Fibroblast of upper back skin (primary cell): ENCODE measurements at places on chromosomes 4 and X.

DNA sequence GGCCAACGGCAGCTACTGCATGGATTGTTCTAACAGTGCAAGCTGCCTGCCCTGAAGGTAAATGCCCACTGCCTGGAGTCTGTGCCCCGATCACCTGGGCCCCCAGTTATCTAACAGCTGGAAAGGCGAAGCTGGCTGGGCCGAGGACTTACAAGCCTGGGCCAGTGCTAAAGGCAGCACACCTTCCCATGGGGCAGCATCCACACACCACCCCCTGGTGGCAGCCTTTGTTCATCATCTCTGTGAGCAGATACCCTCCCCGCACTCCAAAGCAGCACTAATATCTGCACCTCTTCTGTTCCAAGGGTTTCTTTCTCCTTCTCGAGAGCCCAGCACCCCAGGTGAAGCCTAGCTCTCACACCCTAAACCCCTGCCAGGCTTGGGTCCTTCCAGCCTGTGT, 7.6 kb downstream of the SLC2A9 start:
- DNase-seq = no peak

DNA sequence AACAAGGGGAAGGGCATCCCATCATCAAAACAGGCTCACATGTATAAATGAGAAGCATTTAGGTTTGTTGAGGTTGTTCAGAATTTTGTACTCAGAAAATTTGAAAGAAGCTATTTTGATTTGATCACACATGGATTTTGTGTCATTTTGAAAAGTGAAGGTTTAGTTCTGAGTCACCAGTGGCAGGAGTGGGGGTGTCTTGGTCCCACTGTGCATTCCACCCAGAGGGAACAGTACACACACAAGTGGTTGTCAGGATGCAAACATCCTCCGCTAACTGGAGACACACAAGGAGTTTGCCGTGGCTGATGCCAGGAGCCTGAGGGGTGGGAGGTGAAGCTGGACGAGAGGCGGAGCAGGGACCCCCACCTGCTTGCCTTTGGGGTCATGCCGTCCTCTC, 198.2 kb upstream of the PSAPL1 start:
- no peak for DNase-seq

GRCh38 chr4:40099010-40099409, 42.4 kb downstream of the N4BP2 start:
- no peak for DNase-seq

DNA sequence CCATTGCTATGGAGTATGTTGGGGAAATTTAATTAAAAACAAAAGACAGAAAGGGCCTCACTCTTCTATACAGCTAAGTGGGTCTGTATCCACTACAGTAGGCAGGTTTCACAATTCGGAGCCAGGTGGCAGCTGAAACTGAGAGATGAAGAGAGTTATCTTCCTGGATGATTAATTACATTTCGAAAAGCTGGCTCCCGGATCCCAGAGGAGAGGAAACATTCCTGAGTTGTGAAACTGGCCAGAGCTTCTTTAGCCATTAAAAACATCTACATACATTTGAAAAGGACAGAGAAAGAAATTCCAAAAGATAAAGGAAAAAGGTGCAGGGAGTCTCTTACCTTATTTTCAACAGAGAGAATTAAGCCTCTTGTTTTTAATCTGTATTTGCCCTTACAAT, 15.5 kb upstream of the PDZD4 start:
- DNase-seq = peak; percentile 2

DNA sequence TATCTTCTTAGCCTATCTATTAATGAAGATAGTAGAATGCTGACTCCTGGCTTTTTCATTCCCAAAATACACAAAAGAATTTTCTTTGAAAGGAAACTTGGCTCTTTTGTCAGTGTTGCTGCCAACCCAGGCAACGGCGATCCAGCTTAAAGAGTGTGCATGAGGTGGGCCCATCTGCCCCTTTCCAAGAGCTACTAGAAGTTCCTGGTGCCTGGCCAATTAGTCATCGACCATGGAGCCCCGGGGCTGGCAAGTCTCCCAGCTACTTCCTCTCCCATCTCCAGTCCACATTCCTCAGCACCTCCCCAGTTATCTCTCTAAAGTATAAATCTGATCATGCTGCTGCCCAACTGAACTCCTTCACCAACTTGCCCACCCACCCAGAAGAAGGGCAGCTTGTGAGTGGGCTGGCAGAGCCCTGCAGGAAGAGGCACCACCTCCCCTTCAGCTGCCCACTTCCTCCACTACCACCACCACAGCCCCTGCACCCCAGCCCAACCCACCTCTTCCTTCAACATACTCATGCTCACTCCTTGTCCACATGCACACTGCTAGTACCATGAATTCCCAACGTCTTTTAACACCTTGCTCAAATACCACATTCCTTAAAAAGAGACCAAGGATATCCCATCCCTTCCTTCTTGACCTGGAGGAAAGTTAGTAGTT, 158.2 kb upstream of the MAP3K15 start:
- DNase-seq = peak; percentile 97

- no peak for DNase-seq
Measured at GRCh38 chr4:40363945-40364344, 28.8 kb downstream of the CHRNA9 start.

DNA sequence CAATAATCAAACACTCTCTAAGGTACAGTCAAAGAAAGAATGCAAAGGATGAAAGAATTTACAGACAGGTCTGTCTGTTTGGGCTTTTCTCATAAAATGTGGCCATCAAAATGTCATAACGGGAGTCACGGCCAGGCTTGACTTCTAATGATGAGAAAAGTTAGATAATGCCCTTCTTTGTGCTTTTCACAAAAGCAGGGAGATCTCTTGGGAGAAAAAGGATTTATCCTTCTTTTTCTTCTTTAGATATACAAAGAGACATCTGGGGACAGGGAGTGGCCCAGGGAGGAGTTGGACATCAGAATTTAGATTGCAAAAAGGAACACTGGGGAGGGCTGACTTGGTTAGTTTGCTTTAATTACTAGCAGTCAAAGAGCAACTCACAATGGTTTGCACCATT, 93.1 kb downstream of the SLC39A8 start:
- no peak for DNase-seq

GRCh38 chr4:95077864-95078263, 320.1 kb downstream of the BMPR1B start:
- DNase-seq = peak; percentile 36

DNA sequence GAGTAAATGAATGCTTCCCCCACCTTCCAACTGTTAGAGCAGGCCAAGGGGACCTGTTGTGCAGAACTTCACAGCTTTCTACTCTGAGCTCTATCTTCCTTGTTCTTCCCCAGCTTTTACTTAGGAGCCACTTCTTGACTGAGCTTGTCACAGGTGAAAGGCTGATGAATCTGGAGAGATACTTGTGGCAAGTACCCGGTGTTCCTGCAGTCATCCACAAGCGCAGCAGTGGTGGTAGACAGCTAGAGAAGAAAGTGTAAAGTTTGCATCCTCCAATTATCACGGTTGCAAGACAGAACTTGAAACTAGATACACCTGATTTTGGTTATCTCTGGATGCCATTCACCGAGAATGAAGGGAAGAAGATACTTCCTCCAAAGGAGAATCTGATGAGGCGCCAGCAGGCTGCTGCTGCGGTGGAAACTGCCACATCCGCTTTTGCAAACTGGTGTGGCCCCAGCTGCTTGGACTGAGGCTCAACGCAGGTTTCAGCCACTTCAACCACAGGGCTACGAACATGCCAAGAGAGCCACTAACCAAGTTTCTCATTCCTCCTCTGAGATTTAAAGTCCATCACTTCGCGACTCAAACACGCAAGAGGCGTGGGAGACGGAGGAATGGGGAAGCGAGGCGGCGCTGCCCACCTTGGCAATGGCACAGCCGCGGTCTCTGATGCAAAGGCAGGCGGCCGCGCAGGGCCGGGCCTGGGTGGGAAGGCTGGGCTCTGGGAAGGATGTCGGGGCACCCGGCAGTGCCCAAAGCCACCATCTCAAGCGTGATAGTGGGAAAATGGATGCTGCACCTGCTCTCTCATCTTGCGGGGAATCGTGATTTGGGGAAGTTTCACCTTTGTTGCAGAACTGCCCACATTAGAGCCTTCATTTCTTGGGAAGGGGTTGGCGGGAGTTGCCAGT, 1.3 kb upstream of the FHIP1A start:
- DNase-seq = no peak

GRCh38 chrX:82127228-82128123, 925.6 kb downstream of the SH3BGRL start:
- DNase-seq = no peak

- no peak for DNase-seq
Measured at GRCh38 chr4:98482503-98482846, 175.9 kb downstream of the TSPAN5 start.

- DNase-seq = peak; percentile 47
Measured at GRCh38 chrX:102712981-102713625, 855 bp downstream of the GPRASP2 start.

- peak; percentile 7 for DNase-seq
Measured at GRCh38 chr4:40953283-40954087, 203.7 kb downstream of the NSUN7 start.

GRCh38 chr4:98613453-98614075, 44.8 kb downstream of the TSPAN5 start:
- DNase-seq = no peak

GRCh38 chr4:8171266-8171665, 12.7 kb upstream of the ABLIM2 start:
- no peak for DNase-seq

DNA sequence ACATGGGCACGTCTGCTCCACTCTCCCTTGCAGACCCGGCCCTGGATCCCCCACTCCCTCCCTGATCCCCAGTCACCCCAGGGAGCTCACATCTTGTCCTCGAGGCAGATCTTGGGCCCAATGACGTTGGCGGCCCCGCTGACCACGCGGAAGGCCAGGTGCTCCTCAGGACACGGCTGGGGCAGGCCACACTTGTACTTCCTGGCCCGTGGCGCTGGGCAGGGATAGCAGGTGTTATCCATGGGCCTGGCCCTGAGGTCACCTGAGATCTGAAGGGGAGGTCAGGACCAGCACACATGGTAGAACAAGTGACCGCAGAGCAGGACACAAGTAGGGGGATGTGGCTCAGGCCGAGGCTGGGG, 7.7 kb downstream of the FAM3A start:
- no peak for DNase-seq

- no peak for DNase-seq
Measured at GRCh38 chr4:129806986-129807385, 711.0 kb downstream of the C4orf33 start.

DNA sequence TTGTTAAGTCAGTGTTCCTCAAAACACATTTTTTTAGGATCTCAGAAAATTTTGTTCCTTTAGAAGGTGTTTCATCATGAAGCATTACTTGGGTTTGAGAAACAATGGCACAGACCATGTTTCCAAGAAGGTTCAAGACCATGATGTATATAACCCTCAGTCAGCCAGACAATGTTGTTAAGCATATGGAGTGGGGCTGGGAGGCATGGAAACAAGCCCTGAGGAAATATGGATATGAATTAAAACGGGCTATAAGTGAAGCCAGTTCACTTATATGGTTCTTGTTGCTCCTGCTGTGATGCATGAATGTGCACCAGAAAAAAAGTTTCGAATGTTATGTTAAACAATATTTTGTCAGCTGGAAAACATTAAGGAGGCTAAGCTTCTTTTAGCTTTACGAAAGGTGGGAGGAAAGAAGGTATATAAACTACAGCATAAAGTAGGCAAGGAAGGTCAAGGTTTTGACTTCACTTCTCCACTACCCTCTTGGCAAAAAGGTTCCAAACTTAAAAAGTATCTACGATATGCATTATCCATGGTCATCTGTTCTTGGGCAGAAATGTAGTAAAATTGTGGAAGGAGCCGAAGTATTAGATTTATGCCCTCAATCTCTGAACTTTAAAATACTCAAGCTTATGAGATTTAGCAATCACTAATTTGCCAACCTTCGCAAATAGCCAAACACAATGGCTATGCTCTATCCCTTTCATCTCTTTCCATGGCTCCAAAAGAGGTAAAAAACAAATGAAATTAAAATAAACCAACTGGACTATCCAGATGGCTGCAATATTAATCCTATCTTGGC, 277.3 kb downstream of the CHIC1 start:
- no peak for DNase-seq

DNA sequence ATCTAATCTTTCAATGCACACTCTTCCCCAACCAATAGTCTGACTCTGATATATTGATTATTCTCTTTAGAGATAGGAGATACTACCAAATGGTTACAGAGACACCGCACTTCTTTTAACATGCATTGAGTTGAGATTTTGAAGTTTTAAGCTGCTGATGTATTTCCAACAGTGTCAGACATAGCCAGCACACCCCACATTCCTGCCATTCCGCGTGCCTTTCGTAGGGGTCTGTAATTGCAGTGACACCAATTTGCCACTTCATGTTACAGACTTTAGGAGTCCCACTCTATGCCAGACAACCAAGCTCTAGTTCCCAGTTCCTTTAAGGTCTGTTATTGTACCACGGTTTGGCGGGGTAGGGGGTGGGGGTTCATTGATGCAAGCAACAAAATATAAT, 618.2 kb upstream of the FRG1 start:
- DNase-seq = no peak

- no peak for DNase-seq
Measured at GRCh38 chr4:37594099-37594498, 92.1 kb downstream of the RELL1 start.

- no peak for DNase-seq
Measured at GRCh38 chr4:24751926-24752539, 43.3 kb upstream of the SOD3 start.

GRCh38 chrX:109733613-109734083, 591 bp upstream of the ACSL4 start:
- DNase-seq = no peak

DNA sequence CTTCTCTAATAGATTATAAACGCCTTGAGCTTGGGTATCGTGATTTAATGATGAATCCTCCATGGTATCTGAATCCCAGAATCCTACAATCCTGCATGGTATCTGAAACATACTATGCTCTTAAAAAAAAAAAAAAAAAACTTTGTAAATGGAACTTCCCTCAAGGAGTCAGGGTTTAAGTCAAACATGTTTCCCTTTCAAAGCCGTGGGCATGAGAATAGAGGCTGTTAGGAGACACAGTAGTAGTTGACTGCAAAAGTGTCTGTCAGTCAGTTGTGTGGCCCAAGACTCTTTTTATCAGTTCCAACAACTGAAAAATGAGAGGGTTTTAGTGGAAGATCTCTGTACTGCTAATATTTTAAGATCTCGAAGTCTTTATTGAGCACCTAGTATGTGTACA, 2.4 kb upstream of the HS3ST1 start:
- no peak for DNase-seq

GRCh38 chrX:15116900-15117299, 153.0 kb downstream of the ASB9 start:
- no peak for DNase-seq

GRCh38 chrX:69179380-69179911, 14.2 kb upstream of the PJA1 start:
- peak; percentile 16 for DNase-seq

GRCh38 chrX:12138361-12139313, at the start of gene FRMPD4:
Gene FRMPD4, plus strand, starts transcription at chrX:12138473. Its CDS starts 499 bp downstream, at chrX:12138972.
- peak; percentile 19 for DNase-seq

DNA sequence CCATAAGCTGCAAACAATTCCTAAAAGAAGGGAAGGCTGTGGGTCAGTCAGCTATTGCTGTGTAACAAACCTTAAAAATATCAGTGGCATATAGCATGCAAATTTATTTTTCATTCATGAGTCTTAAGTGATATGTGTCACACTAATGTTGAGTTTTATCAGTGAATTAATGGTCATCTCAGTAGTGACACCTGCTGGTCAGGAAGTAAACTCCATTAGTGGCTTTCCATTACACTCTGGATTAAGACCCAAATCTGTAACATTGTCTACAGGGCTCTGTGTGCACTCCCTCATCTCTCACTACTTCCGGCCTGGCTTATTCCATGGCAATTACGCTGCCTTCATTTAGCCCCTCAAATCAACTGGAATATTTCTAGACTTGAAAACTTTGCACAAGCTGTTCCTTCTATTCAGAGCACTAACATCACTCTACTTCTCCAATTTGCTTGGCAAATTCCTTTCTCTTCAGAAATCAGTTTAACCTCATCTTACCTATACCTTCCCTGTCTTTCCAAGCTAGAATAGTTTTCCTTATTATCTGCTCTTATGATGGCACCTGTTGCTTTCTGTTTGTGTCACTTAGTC, 217.3 kb upstream of the TAPT1 start:
- peak; percentile 46 for DNase-seq
